Peyer's patch (tissue), 4 donors: ENCODE measurements at places on chromosomes 2 and 18. TPM values are rescaled to one million over a fixed set of nuclear protein-coding genes. Genes with fewer than 3 reads are reported as not detected.

The SMARCAL1 gene
- 34.7 TPM for total RNA-seq

The KCNK3 gene
- total RNA-seq = 1.6 TPM

The L3MBTL4 gene
- 6.5 TPM for total RNA-seq

The DUSP2 gene
- total RNA-seq = 28.1 TPM

The KCNS3 gene
- total RNA-seq = 76.7 TPM

The C2orf92 gene
- total RNA-seq = 22.0 TPM

The HOXD9 gene
- not detected for total RNA-seq

The NOL4 gene
- not detected for total RNA-seq

The IL1RL2 gene
- total RNA-seq = 0.57 TPM

The HSPD1 gene
- total RNA-seq = 139 TPM

The CTAGE1 gene
- total RNA-seq = not detected

The SETBP1 gene
- total RNA-seq = 16.5 TPM

The CCDC85A gene
- total RNA-seq = not detected

The GYPC gene
- total RNA-seq = 19.6 TPM

The DYNAP gene
- not detected for total RNA-seq

The CASP10 gene
- 38.2 TPM for total RNA-seq

The LIMS2 gene
- total RNA-seq = 14.9 TPM

The HNMT gene
- 52.0 TPM for total RNA-seq

The SCYGR4 gene
- not detected for total RNA-seq

The TEKT4 gene
- total RNA-seq = not detected

The C2orf15 gene
- 5.4 TPM for total RNA-seq

The HMSD gene
- total RNA-seq = not detected

The HADHB gene
- total RNA-seq = 120 TPM

The LHCGR gene
- not detected for total RNA-seq

The FZD7 gene
- 14.2 TPM for total RNA-seq

The IHH gene
- total RNA-seq = 124 TPM

The MAPRE3 gene
- 14.9 TPM for total RNA-seq

The APOB gene
- 2,659 TPM for total RNA-seq

The CRACDL gene
- total RNA-seq = 36.5 TPM

The ZNF516 gene
- 27.6 TPM for total RNA-seq

The HAAO gene
- 60.4 TPM for total RNA-seq

The PLCL1 gene
- total RNA-seq = 1.9 TPM

The MATN3 gene
- not detected for total RNA-seq

The CCNYL1 gene
- total RNA-seq = 22.6 TPM

The NEURL3 gene
- total RNA-seq = not detected

The PRKAG3 gene
- not detected for total RNA-seq

The C2orf81 gene
- total RNA-seq = 1.1 TPM
